ENCODE measurements at places on chromosomes 6 and 20.

- DNase-seq: no peak
These were observed 76.1 kb downstream of the HCRTR2 start for GRCh38 chr6:55250400-55250799.

- no peak for DNase-seq
These were observed 31.8 kb downstream of the SLX4IP start for GRCh38 chr20:10466855-10467254.

- DNase-seq: no peak
These were observed 44.6 kb downstream of the CDH4 start for GRCh38 chr20:61296629-61297019.

- no peak for DNase-seq
These were observed 67.1 kb downstream of the LAMP5 start for GRCh38 chr20:9581509-9581908.

DNA sequence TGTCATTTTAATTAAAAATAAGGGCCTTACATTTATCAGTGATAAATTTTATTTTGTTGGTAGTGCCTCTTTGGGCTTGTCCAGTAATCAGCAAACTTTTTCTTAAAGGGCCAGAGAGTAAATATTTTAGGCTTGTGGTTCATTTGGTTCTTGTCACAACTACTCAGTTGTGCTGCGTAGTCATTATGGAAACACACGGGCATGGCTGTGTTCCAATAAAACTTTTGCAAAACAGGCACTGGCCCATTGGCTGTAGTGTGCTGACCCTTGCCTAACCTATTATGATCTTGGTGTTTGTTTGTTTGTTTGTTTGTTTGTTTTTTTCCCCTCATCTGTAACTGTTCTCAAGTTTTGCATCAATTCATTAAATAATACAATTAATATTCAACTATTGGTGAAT lies 19.4 kb downstream of the TBPL1 start:
- no peak for DNase-seq

DNA sequence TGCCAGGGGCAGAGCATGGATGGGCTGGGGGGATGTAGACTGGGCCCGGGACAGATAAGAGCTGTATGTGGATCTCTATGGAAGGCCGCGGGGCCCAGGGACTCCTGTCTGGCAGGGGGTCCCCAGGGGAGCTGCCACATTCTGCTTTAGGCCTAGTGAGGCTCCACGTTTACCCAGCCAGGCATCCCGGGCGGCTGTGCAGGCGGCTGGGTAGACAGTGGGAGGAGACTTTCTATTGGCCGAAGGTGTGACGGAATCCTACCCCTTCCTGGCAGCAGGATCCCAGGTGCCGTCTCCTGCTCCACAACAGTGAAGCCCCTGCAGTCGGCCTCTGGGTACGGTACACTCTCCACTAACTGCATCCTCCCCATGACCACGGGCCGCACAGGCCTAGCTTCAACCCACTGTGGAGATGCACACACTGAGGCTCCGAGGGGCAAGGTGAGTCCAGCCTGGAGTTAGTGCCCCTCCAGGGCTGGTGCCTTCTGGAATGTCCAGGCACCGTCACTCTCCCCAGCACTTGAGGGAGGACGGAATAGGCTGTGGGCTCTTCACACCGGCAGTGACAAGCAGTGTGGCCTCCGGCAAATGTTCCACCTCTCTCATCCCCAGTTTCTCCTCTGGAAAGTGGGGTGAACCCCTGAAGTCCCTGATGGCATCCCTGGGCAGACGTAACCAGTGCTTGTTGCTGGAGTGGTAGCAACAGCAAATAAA lies 36.8 kb upstream of the ZBP1 start:
- DNase-seq: peak; percentile 4

- peak; percentile 35 for DNase-seq
These were observed 95.5 kb downstream of the THBS2 start for GRCh38 chr6:169158174-169158573.
